GM12865 (cell line): ENCODE measurements at places on chromosomes 4 and X.

GRCh38 chrX:82087699-82088098, 885.8 kb downstream of the SH3BGRL start:
- DNase-seq = no peak

DNA sequence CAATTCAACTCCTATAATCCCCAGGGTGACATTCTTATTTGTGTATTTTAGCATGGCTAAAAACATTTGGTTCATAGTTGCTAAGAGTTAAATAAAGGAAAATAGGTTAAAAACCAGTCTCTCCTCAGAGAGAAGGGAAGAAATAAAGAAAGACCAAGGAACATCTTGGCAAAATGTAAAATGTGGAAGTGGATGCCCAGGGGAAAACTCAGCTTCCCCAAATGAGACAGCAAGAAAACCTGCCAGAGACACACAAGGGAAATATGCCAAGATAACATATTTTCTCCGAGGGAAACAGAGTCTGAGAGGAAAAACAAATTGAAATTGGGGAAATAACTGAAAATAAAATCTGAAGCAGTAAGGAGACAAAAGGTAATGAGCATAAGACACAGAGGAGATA, 1569.3 kb downstream of the PCDH18 start:
- no peak for DNase-seq

DNA sequence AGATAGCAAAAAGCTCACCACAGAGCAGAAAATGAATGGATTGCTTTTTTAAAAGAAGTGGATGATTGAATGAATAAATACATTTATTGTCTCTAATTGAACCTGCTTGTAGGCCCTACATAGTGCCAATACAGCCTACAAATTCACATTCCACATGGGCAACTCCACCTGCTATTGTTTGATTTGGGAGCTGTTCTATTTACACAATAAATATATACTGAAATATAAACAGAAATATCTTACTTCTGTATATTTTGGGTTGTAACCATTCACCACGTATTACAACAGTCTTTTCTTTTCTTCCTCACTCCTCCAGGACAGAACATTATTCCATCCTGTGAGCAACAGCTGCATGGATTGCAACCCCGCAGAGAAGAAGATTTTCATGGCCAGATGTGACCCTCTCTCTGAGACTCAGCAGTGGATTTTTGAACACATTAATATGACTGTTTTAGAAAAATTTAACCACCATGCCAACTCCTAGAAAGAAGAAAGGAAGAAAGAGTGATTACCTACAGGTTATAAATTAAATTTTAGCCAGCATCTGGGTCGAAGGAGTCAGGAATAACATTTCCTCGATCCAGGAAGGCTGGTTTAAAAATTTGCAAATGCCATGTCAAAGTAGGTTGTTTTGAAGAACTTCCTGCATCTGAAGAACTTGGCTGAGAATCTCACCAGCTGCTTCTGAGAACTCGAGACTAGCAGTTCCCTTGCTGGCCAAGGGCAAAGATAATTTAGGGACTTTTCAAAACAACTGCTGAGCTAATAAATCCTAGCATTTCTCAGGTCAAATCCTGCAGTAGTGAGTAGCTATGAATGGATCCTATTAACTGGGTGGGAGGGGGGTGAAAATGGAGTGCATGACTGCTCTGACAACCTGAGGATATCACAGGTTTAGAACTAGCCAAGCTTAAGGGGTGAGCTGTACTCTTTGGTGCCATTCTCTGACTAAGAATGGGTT, 128.7 kb upstream of the GALNT7 start:
- peak; percentile 34 for DNase-seq

- DNase-seq = no peak
Measured at GRCh38 chr4:8838296-8838960, 33.2 kb downstream of the HMX1 start.

GRCh38 chr4:169811476-169811875, 53.7 kb upstream of the HPF1 start:
- DNase-seq = no peak

DNA sequence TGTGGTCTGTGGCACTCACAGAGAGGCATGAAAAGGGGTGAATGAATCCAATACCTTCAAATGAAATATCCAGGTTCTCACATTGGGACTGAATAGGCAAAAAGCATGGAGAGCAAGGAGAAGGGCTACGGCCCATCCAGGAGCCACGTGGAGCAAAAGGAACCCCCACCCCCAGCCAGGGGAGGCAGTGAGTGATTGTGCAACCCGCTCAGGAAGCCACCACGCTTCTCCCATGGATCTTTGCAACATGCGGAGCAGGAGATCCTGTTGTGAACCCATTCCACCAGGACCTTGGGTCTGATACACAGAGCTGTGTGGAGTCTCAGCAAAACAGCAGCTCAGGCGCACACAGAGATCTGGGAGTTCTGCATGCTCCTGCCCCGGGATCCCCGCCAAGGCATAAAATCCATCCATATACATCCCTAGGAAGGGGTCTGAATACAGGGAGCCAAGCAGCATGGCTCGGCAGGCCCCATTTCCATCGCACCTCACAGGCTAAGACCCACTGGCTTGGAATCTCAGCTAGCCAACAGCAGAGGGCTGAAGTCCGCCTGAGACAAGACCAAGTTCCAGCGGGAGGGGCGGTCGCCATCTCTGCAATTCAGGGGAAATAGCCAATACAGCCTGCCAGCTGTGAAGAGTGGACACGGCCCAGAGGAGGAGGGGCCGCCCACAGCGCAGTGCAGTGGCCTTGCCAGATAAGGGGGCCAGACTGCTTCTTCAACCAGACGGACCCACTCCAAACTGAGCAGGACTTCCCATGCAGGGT, 80.2 kb downstream of the FGF16 start:
- no peak for DNase-seq

DNA sequence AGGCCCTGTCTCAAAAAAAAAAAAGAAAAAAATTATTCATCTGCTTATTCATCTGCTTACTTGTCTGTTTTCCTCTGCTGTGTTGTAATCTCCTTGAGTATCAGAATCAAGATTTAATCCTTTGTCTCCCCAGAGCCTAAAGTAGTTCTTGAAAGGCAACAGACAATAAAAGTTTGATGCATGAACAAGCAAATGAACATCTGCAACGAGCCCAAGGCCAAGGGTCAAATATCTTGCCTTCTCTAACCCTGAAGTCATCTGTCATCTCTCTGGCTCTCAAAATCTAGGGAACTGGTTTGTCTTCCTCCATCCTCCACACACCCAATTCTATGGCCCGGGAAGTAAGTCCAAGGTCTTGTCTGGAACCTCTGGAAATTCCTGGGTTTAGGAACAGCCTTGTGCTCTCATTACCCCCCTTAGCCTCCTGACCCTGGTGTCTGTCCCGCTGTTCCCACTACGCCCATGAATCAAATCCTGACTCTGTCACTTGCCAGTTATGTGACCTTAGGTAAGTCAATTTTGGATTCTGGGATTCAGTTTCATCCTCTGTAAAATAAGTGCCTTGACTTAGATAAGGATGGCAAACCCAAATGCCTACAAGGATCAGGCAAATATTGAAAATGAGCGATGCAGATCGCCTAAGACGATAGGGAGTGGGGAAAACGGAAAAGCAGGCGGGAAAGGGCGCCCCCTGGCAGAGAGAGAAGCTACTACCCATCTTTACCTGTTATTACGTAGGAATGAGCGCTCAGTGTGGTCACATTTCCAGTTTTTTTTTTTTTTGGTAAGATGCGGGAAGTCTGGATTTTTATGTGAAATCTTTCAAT, 102.7 kb upstream of the DHX15 start:
- DNase-seq = peak; percentile 39

GRCh38 chr4:154124539-154125255, 335.8 kb upstream of the SFRP2 start:
- no peak for DNase-seq

GRCh38 chrX:45628041-45628440, 427.4 kb upstream of the DIPK2B start:
- no peak for DNase-seq
